ENCODE measurements at places on chromosomes 5 and 9. TPM values are rescaled to one million over a fixed set of nuclear protein-coding genes. Genes with fewer than 3 reads are reported as not detected.

DNA sequence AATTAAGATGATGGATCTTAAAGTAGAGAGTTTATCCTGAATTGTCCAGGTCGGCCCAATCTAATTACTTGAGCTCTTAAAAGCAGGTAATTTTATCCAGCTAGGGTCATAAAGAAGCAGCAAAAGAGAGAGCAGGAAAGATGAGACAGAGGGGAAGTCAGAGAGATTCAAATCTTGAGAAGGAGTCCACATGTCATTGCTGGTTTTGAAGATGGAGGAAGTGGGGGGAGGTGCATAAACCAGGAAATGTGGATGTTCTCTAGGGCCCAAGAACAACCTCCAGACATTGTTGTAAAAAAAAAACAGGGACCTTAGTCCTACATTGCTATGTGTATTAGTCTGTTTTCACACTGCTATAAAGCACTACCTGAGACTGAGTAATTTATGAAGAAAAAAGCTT is 66.4 kb downstream of the SLCO4C1 start:
- DNase-seq: no peak

IARS1 gene
- 56.5 TPM for total RNA-seq

GRCh38 chr9:6938447-6938846 is 180.7 kb downstream of the KDM4C start:
- DNase-seq: no peak

GRCh38 chr9:18622186-18622836 is 148.4 kb downstream of the ADAMTSL1 start:
- no peak for DNase-seq

DNA sequence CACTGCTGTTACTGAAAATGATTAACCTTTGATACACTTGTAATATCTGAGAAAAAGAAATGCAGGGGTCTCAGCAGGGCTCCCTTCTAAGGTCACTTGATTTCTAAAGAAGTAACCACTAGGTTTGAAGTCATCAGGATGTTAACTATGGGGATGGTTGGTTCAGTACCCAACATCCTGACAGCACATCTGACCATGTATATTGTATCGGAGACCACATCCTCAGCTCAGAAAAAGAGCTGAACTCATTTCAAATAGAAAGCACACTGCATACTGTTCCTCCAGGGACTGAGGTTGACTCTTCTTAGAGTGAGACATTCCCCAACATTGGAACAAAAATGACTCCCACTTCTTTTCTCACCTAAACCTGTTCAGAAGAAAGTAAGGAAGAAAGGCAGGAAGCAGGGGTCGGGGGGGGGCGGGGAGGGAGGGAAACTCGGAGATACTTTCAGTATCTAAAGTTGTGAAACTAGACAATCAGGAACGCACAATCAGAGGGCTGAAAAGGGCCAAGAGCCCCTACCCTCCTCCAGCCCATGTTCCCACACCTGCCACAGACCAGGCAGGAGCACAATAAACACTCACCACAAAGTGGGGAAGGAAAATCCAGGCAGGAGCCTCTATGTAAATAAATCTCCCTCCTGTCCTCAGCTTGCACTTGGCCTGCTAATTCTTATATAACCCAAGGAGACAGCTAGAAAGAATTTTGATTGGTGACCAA is 730 bp upstream of the GZMA start:
- no peak for DNase-seq

TMEM232 gene
- 4.6 TPM for total RNA-seq

CCDC192 gene
- 1.3 TPM for total RNA-seq

UBAC1 gene
- total RNA-seq: 53.0 TPM

ADGRV1 gene
- total RNA-seq: 0.32 TPM

LCN1 gene
- total RNA-seq: not detected

TMEM171 gene
- not detected for total RNA-seq

C1QTNF2 gene
- 0.48 TPM for total RNA-seq

GRCh38 chr5:171409164-171410136 is 10.0 kb upstream of the FGF18 start:
- DNase-seq: no peak

SYK gene
- total RNA-seq: 11.8 TPM

- no peak for DNase-seq
These were observed 25.9 kb downstream of the SLC1A3 start for GRCh38 chr5:36632363-36632664.

ATP10B gene
- 2.9 TPM for total RNA-seq

CDX1 gene
- not detected for total RNA-seq

DNA sequence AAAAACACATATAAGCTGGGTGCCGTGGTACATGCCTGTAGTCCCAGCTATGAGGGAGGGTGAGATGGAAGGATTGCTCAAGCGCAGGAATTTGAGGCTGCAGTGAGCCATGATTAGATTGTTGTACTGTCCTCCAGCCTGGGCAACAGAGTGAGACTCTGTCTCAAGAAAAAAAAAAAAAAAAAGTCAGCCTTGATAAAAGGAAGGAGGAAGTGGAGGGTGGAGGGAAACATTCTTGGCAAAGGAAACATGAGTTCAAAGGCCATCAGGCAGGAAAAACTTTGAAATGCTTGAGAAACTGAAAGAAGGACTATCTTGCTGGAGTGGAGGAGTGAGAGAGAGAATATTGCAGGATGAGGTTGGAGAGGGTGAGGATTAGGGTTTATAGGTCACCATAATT is 18.3 kb upstream of the ANKHD1 start:
- no peak for DNase-seq

SETX gene
- 56.2 TPM for total RNA-seq

Measured in breast epithelium (tissue), 4 donors.